Iris pigment epithelial cell (primary cell): ENCODE measurements at places on chromosomes 13 and 19.

DNA sequence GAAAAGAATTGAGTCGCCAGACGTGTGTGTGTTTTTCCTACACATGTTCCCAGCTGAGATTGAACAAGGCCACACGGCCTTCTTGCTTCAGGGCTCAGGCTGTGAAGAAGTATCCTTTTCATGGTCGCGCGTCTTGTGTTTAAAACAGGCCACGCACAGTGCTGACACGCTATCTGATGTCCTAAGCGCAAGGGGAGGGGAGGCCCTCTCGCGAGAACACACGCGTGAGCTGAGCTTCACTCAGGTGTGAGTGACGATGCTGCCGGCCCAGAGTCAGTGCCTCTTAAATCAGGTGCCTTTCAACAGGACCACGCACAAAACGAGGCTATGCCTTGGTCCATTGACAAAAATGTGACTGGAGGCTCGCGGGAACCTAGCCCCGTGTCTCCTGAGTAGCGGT is 103.7 kb downstream of the TEX29 start:
- no peak for DNase-seq

- no peak for DNase-seq
Observed at GRCh38 chr13:70841240-70842061, 733.2 kb upstream of the KLHL1 start.

GRCh38 chr19:9156304-9156703 is 16.1 kb downstream of the ZNF317 start:
- no peak for DNase-seq

- peak; percentile 41 for DNase-seq
Observed at GRCh38 chr13:79966493-79966895, 374.4 kb downstream of the SPRY2 start.

- DNase-seq: no peak
Observed at GRCh38 chr19:47040869-47041268, 7.6 kb downstream of the TMEM160 start.

- no peak for DNase-seq
Observed at GRCh38 chr13:90997951-90998350, 349.5 kb upstream of the MIR17HG start.

DNA sequence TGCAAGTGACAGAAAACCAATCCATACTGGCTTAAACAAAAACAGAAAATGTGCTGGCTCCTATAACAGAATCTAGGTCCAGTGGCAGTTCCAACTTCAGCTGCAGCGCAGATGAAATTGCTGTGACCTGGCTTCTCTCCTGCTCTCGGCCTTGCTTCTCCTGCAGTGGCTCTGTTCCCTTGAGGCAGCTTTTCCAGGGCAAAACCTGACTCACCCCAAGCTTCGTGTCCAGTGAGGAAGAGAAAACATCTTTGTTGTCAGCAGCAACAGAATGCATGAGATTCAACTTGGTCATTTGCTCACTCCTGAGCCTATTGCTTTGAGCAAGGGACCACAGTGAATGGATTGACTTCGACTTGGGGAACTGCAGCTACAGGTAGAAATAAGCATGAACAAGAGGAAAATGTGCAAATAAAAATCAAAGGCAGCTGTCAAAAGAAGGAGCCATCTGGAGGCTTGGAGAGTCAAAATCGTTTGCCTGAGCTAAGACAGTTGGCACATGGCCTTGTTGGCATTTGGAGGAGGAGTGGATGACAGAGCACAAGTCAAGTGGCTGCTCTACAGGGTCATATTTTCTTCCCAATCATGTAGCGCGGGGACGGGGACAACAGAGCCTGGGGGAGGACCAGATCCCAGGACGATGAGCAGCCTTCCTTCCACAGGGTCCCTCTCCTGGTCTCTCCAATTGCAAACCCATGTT is 523.4 kb downstream of the FGF9 start:
- DNase-seq: no peak

- DNase-seq: no peak
Observed at GRCh38 chr13:82661126-82661525, 1221.1 kb downstream of the SLITRK1 start.

- no peak for DNase-seq
Observed at GRCh38 chr13:55361141-55361540, 1779.6 kb upstream of the PRR20A start.

DNA sequence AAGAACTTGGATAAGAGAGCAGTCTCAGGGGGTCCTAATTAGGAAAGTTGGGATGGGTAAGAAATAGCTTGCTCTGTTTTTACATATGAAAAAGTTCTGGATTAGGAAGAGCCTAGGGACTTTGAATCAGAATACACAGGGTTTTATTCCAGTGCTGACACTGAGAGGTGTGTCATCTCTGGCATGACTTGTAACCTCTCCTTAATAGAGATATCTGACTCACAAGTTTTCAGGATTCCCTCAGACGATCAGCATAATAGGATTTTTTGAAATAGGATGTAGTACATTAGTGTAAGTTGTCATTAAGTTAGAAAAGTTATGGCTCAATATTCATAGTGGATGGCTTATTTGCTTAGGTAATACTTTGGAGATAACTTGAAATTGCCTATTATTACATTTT is 555.2 kb upstream of the MIR17HG start:
- DNase-seq: peak; percentile 7

DNA sequence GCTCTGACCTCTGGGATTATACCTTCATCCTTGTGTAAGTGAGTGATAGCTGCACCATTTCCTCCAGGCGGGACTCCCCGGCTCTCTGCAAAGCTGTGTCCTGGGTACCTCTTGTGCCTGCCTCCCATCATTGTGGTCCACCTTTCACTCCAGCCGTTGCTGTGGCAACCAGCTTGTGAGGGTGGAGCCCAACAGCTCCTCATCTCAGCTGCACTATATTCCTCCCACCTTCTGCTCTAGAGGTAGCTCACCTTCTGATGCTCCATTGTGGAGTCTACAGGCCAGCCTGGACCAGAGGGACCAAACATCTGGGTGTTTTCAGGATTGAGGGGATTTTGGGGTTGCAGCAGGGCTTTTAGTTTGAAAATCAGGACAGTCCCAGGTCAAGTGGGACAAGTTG is 708.2 kb downstream of the UQCRFS1 start:
- DNase-seq: no peak

GRCh38 chr19:23520441-23520840 is 125.2 kb upstream of the ZNF91 start:
- no peak for DNase-seq

GRCh38 chr13:47865883-47866282 is 135.2 kb downstream of the SUCLA2 start:
- DNase-seq: no peak

DNA sequence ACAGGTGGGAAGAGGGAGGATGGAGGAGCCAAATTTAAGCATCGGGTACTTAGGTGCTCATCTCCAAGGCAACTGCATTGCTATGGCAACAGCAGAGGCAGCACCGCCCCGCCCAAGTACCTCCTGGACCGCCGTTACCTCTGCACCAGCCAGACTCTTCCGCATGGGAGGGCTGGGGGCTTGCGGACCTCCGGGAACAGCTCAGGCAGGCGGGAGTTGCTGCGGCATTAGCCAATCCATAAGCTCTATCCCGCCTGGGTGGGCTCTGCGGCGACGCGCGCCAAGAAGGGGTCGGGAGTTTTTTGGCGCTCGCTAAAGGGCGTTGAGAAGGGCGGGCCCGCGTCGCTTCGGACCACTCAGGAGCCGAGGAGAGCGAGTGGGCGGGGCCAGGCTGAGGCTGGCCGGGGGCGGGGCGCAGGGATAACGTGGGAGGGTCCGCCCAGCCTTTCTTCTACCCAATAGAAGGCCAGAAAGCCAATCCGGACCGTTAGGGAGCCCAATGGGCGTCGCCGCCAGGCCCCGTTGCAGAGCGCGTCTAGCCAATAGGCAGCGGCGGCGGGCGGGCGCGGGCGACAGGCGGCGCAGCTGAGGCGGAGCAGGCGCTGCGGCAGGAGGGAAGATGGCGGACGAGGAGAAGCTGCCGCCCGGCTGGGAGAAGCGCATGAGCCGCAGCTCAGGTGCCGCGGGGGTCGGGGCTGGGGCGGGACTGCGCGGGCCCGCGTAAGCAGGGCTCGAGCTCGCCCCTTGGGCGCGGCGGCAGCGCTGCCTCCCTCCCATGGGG is at the start of gene PIN1:
TSS of gene PIN1 (plus strand) at position 593 of the 781 bp plus-strand sequence. CDS start at position 620, 27 bp downstream.
- DNase-seq: peak; percentile 98

GRCh38 chr13:99421271-99421670 is 80.0 kb upstream of the TM9SF2 start:
- no peak for DNase-seq

GRCh38 chr19:21851596-21852345 is 15.8 kb upstream of the ZNF43 start:
- peak; percentile 97 for DNase-seq

DNA sequence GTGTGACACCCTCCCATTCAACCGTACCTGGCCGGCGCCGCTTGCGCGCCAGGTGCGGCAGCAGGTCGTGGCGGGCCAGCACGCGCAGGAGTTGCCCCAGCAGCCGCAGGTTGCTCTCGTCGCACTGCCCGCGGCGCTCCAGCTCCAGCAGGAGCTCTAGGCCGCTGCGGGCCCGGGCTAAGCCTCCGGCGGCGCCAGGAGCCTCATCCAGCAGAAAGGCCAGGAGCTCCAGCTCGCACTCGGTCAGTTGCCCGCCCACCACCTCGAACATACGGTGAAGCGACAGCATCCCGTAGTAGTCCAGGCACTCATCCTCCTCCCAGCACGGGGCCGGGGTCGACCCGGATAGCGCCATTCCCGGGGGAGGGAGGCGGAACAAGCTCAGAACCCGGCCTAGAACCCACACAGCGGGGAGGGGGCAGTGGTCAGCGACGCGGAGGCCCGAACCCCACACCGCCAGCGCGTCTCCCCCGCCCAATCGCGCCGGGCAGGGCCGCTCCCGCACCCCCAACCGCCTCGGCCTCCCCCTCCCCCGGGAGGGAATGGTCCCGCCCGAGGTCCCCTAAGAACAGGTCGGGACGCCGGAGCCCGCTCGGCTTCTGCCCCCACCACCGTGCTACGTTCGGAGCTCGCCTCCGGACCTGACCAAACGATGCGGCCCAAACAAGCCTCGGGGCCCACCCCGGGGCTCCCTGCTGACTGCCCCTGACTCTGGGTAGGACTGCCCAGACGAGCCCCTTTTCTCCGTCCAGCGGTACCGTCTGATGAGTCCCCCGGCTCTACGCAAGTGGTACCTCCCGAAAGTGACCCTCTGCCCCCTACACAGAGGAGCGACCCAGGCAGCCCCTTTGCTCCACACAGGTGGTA is 591 bp downstream of the DEDD2 start:
- DNase-seq: peak; percentile 41

GRCh38 chr19:50723735-50724521 is 764 bp downstream of the CLEC11A start:
- DNase-seq: no peak

DNA sequence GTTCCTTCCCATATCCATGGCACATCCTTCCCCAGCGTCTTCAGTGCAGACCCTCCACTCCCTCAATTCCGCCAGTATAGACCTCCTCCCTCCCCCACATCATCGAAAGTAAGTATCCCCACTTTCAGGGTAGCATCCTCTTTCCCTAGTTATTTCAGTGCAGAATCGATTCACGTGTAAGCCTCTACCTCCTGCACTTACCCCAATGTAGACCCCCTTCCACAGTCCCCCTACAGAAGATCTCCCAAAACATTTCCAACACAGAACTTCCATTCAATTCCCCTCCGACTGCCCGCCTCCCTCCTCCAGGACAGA is 664 bp downstream of the IRF3 start:
- DNase-seq: no peak

- no peak for DNase-seq
Observed at GRCh38 chr19:5447700-5448311, 7.4 kb upstream of the ZNRF4 start.
